ENCODE measurements at places on chromosomes 3 and 15.

GRCh38 chr3:121958801-121959200, 63.2 kb downstream of the ILDR1 start:
- DNase-seq = no peak

- no peak for DNase-seq
These were observed 28.4 kb upstream of the RPL29 start for GRCh38 chr3:52023860-52024764.

DNA sequence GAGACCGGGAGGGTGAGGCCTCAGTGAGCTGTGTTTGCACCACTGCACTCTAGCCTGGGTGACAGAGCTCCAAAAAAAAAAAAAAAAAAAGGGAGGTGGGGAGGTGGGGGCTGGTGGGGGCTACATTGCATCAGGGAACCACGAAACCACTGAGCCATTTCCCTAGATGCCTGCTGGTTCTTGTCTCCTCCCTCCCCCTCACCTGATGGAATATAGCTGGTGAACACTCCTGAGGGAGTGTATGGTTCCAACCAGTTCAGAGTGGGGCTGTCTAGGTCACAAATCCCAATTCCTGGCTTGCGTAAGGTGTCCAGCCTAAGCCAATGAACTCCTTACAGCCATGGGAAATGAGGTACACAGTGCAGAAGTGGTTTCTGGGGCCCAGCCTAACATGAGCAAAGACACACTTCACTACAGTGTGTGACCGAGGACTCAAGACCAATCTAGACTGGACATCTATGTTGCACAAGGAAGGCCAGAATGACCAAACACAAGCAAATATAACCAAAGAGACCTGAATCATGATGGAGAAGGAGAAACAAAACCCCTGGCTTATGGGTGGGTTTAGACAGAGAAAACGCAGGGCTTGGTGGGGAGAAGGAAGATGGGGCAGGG, 39.1 kb upstream of the OSBPL11 start:
- peak; percentile 21 for DNase-seq

DNA sequence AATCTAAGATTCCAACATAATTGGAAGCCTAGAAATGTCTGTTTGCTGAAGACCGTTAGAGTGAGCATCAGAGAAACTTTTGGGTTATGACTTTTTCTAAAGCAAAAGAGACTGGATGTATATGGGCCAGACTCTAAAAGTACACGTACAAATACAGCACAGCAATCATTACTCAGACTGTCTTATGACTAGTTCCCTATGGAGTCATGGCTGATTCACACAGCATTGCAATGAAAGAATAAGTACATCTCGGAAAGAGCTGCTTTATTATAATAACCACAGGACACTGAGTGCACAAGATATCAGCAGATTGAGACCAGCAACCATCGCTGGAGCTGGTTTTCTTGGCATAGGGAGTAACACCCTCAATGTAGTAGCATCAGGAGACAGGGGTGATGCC, 618.6 kb downstream of the NLGN1 start:
- DNase-seq = no peak

DNA sequence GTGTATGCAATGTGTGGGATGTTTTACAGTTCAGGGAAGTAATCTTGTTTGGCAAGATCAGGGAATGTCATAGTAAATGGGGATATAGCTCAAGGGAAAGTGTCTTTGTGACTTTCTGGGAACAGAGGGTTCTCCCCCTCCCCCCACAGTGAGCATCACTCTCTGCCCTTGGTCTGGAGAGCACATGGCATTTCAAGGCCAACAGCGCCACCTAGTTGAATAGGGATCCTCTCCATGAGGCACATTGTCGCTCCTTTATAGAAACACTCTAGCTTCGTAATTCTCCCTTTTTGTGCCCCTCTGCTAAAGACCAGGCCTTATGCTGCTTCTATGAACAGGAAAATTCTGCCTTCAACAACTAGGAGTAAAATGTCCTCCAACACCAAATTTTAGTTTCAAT, 37.1 kb upstream of the ARNT2 start:
- no peak for DNase-seq

GRCh38 chr15:98330258-98330657, 318.1 kb upstream of the IGF1R start:
- no peak for DNase-seq

DNA sequence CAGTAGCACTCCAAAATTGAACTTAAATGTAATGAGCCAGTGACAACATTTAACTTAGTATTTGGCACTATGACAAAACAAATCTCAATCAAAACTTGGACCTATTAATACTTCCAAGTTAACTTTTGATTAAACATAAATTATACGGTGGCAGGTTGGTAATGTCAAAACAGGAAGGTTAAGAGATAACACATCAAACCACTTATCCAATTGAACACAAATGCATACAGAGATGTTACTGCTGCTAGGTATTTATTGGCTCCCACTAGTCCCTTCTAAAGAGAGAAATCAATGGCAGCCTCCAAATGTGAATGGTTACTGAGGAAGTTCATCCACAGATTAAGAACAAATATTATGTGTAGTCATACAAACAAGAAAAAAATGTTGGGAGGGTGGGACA, 1.8 kb downstream of the GSK3B start:
- DNase-seq = no peak
